ENCODE measurements at places on chromosomes 5 and 9. TPM values are rescaled to one million over a fixed set of nuclear protein-coding genes. Genes with fewer than 3 reads are reported as not detected.

C9orf153 gene
- 1.9 TPM for total RNA-seq

CCL27 gene
- total RNA-seq, result 0.21 TPM

SPINK13 gene
- not detected for total RNA-seq

PROP1 gene
- total RNA-seq, result not detected

ALG2 gene
- 24.5 TPM for total RNA-seq

BICD2 gene
- total RNA-seq, result 27.9 TPM

PDGFRB gene
- 0.94 TPM for total RNA-seq

ZNF483 gene
- total RNA-seq, result 29.9 TPM
